Adrenal gland (tissue), 19 donors: ENCODE measurements at places on chromosomes 1 and 21. TPM values are rescaled to one million over a fixed set of nuclear protein-coding genes. Genes with fewer than 3 reads are reported as not detected.

OVAAL gene
- total RNA-seq, result not detected

GRCh38 chr1:155174324-155175280, 953 bp downstream of the TRIM46 start:
- peak; percentile 19 for DNase-seq
- no peak overlapping the region for H3K4me3 ChIP-seq
- peaks cover 13% of the 10 kb centered on the region for H3K36me3 ChIP-seq
- no peaks in the 10 kb centered on the region for H3K27me3 ChIP-seq
- H3K4me1 ChIP-seq, result peaks cover 7% of the 10 kb centered on the region

DNA sequence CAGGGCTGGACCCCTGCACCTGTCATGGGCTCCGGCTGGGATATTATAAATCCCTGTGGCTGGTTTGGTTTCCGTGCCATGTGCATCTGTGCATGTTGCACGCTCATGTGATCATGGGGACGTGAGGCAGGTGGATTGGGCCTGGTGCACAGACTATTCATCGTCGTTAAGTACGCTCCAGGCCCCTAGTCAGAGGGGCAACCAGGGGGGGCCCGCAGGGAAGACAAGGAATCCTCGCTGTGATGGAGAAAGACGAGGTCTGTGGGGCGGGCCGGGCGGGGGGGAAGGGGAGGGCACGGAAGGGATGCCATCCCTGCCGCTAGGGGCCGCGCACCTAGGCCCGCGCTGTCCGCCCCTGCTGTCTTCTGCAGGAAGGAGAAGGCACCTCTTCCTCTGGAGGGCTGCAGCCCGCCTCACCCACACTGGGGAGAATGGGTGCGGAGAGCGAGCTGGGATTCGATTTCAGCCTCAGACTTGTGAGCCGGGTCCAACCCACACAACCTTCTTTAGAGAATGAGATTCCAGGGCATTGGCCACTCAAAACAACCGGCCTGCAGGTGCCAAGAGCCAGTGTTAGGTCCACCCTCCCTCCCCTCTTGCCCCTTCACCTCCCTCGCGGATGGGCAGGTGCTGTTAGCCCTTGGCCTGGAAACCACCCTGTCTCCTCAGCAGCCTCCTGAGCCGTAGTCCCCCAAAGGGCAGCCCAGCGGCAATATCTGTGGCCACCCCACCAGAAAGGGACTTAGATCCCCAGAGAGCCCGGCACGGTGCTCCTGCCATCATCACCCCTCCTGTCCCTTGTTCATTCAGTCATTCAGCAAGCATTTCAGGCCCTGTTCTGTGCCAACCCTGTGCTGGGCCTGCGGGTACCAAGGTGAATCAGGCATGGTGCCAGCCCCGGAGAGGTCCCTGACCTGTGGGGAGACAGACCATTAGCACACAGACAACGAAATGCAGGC, 950 bp upstream of the LRP8 start:
- H3K36me3 ChIP-seq, result no peaks in the 10 kb centered on the region
- no peak overlapping the region for H3K27ac ChIP-seq
- H3K4me3 ChIP-seq, result peak overlapping the region; percentile 61
- H3K4me1 ChIP-seq, result peaks cover 20% of the 10 kb centered on the region

TMPRSS15 gene
- total RNA-seq, result not detected

GRCh38 chr1:186564582-186564981, 103.7 kb upstream of the PDC start:
- H3K4me1 ChIP-seq, result no peaks in the 10 kb centered on the region
- DNase-seq, result no peak
- no peak overlapping the region for H3K4me3 ChIP-seq
- no peak overlapping the region for H3K27ac ChIP-seq
- no peaks in the 10 kb centered on the region for H3K36me3 ChIP-seq

GRCh38 chr1:115475252-115475651, 137.2 kb upstream of the NGF start:
- no peak for DNase-seq
- no peak overlapping the region for H3K27ac ChIP-seq
- no peaks in the 10 kb centered on the region for H3K4me1 ChIP-seq
- H3K27me3 ChIP-seq, result no peaks in the 10 kb centered on the region

DNA sequence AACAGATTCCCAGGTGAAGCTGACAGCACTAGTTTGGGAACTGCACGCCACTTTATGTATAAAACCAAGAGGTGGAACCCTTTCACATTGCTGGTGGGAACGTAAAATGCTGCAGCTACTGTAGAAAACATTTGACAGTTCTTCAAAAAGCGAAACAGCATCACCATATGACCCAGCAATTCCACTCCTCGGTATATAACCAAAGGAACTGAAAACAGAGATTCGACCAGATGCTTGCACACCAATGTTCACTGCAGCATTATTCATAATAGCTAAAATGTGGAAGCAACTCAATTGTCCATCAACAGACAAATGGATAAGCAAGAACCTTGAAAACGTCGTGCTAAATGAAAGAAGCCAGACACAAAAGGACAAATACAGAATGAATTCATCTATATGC, 17.5 kb downstream of the RSPH1 start:
- no peaks in the 10 kb centered on the region for H3K36me3 ChIP-seq
- no peak for DNase-seq
- H3K27ac ChIP-seq, result no peak overlapping the region
- no peak overlapping the region for H3K4me3 ChIP-seq

DNA sequence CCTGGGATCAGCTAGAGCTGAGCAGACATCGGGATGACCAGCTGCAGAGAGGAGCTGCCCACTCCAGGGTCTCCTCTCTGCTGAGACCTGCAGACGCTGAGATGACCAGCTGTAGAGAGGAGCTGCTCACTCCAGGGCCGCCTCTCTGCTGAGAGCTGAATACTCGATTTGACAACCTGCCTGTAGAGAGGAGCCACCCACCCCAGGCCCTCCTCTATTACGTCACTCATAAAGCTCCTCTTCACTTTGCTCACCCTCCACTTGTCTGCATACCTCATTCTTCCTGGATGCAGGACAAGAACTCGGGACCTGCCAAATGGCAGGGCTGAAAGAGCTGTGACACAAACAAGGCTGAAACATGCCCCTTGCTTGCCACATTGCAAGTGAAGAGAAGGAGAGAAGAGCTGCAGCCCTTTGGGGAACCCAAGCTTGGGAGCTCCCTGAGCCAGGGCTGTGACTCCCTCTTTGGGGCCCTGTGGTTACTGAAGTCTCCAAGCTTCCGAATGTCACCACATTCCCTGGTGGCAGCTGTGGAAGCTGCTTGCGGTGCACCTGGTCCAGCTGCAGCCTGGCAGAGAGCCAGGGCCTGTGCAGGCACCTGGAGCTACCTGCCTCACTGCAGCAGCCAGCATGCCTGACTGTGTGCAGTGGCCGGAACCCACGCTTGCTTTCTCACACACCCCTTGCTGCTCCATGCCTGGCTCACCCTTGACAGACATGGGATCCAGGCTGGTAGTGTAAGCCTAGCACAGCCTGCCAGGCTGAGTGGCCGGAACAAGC, 59.6 kb downstream of the CC2D1B start:
- no peaks in the 10 kb centered on the region for H3K36me3 ChIP-seq
- H3K27ac ChIP-seq, result no peak overlapping the region
- H3K4me1 ChIP-seq, result no peaks in the 10 kb centered on the region
- no peaks in the 10 kb centered on the region for H3K27me3 ChIP-seq
- no peak overlapping the region for H3K4me3 ChIP-seq
- DNase-seq, result no peak

- DNase-seq, result no peak
- H3K27me3 ChIP-seq, result no peaks in the 10 kb centered on the region
- no peak overlapping the region for H3K4me3 ChIP-seq
- H3K4me1 ChIP-seq, result no peaks in the 10 kb centered on the region
Observed at GRCh38 chr1:228261706-228262105, 53.9 kb downstream of the OBSCN start.

DNA sequence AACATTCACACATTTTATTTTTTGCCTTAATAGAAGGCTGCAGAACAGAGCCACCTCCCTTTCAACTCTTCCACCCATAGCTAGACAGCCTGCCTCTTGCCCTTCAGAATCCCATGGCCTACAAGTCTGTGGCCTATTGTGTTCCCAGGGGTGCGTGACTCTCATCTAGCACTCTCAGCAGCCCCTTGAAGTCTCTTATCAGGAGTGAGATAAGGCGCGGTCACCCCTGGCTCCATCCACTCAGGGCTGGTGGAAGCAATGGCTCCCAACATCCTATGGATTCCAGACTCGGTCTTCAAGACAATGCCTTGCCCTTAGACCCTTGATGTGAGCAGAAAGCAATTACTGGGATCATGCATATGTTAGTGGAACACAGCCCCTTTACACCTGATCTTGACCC, 264.1 kb upstream of the GREM2 start:
- no peaks in the 10 kb centered on the region for H3K4me1 ChIP-seq
- H3K27ac ChIP-seq, result no peak overlapping the region
- DNase-seq, result no peak
- H3K36me3 ChIP-seq, result no peaks in the 10 kb centered on the region

- no peak overlapping the region for H3K27ac ChIP-seq
- no peaks in the 10 kb centered on the region for H3K36me3 ChIP-seq
- H3K27me3 ChIP-seq, result no peaks in the 10 kb centered on the region
- peaks cover 3% of the 10 kb centered on the region for H3K4me1 ChIP-seq
Observed at GRCh38 chr21:42981214-42981523, 6.8 kb downstream of the PKNOX1 start.

GRCh38 chr1:155255243-155256007, at the start of gene ENTREP3:
TSS of gene ENTREP3 (minus strand) at chr1:155255483. CDS start at chr1:155254877, 606 bp downstream.
- peak; percentile 94 for DNase-seq
- peak within 1 kb of the TSS; percentile 99 for H3K27ac ChIP-seq
- H3K4me1 ChIP-seq, result peaks cover 22% of the 10 kb centered on the region
- no peaks in the 10 kb centered on the region for H3K27me3 ChIP-seq
- H3K36me3 ChIP-seq, result peaks cover 29% of the 10 kb centered on the region
- peak within 1 kb of the TSS; percentile 69 for H3K4me3 ChIP-seq

DNA sequence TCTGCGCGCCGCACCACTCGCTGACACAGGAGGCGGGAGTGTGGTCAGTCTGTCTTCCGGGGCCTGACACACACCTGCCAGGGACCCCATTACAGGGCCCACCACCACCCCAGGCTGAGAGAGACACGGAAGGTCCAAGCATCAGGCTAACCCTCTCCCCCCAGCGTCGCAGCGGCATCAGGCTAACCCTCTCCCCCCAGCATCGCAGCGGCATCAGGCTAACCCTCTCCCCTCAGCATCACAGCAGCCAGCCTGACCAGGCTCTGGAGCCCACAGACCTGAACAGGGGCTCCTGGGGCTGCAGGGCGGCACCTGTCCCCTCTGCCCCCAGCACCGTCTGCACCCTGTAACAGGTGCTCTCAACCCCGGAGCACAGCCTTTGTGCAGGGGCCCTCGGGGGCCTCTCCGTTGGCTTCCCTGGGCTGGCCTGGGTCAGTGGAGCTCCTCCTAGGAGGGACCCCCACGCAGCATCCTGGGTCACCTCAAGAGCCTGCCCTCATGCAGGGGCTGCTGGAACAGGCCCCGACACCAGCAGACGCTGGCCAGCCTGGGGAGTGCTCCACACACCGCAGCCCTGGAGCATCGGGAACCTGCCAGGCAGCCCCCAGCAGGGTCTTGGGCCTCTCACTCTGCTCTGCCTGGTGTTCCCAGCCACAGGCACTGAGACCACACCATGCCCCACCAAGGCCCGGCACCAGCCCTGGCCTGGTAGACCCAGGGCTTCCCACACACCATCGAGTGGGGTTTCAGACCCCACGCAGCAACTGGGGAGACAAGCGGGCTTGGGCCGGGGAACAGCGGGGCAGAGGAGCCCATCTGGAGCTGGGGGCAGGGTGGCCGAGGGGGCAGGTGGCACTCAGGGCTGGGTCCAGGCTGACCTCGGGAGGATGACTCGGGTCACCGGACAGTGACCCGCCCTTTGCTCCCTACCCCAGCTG, 67.0 kb downstream of the MEGF6 start:
- H3K27me3 ChIP-seq, result no peaks in the 10 kb centered on the region
- no peak for DNase-seq
- peak overlapping the region; percentile 65 for H3K27ac ChIP-seq
- no peaks in the 10 kb centered on the region for H3K4me1 ChIP-seq
- H3K4me3 ChIP-seq, result no peak overlapping the region

DNA sequence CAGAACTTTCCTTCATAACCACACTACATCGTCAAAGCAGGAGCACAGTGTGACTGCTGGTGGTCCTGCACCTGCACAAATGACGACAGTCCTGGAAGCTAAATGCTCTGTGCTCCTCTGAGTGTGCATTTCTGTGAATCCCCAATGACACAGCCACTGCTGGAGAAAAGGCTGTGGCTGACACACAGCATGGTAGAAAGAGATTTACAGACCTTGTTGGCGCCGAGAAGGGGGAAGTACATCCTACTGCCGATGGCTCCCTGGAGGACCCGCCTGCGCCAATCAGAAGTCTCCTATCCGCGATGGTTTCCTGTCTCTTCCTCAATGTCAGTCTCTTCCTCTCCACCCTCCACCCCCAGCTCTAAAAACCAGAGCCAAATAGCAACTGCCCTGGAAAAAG, 115.4 kb upstream of the RAB4A start:
- H3K27ac ChIP-seq, result no peak overlapping the region
- H3K36me3 ChIP-seq, result no peaks in the 10 kb centered on the region
- H3K27me3 ChIP-seq, result no peaks in the 10 kb centered on the region
- peaks cover 9% of the 10 kb centered on the region for H3K4me1 ChIP-seq

CSDE1 gene
- total RNA-seq, result 477 TPM

TRIM45 gene
- 2.3 TPM for total RNA-seq

DMBX1 gene
- total RNA-seq, result not detected

VAV3 gene
- total RNA-seq, result 4.1 TPM

DNA sequence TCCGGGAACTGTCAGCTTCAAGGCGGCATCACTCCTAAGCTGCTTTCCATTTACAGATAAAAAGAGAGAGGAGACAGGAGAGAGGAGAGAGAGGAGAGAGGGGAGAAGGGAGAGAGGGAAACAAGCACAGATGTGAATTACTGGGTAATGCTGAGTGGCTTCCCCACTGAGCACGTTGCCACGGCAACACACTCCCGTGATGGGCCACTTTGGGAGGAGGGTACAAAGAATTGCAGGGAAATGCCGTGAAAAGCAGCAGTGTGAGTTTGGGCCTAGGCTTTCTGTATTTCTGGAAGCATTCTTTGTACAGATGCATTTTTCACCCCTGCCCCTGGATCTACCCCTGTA, 128.0 kb upstream of the IRF2BP2 start:
- H3K36me3 ChIP-seq, result no peaks in the 10 kb centered on the region
- no peaks in the 10 kb centered on the region for H3K27me3 ChIP-seq
- no peak overlapping the region for H3K27ac ChIP-seq
- no peak for DNase-seq

DNA sequence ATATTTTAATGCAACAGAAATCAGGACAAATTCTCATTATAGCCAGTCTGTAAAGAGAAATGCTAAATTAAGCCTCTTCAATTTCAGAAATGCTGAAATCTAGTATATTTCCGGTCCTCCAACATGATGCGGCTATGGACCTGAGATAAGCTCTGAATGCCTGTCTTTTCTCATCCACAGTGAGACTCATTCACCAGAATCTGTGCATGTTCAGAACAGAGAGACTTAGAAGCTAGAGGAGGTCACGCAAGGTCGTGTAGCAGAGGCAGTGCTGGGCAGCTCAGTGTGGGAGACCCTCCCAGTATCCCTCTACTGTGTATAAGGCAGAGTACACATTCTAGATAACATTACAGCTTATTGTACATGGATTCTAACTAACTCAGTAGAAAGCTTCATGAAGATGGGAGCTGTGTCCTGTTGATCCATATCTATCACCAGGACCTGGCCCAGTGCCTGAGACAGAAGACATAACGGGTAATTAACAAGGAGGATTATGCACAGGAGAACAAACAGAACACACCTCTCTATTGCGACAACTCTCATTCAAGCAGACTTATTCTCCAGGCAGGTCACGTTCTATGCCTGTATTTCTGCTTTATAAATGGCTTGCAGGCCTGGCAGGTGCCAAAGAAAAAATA, 97.0 kb upstream of the COA6 start:
- no peak overlapping the region for H3K27ac ChIP-seq
- H3K4me3 ChIP-seq, result no peak overlapping the region
- no peaks in the 10 kb centered on the region for H3K27me3 ChIP-seq
- DNase-seq, result no peak
- H3K4me1 ChIP-seq, result no peaks in the 10 kb centered on the region
